Bronchial smooth muscle cell (primary cell): ENCODE measurements at places on chromosomes 7 and 10. TPM values are rescaled to one million over a fixed set of nuclear protein-coding genes. Genes with fewer than 3 reads are reported as not detected.

Gene GPR15LG
- not detected in 2 replicates for total RNA-seq

Gene HMX3
- 0.16 TPM in 1 of 2 replicates, not detected in the other for total RNA-seq

Gene FGFR2
- under 0.01 and 0.09 TPM in 2 replicates for total RNA-seq

Gene XRCC2
- total RNA-seq = 0.26 and 0.47 TPM in 2 replicates

Gene TIAL1
- total RNA-seq = 18.4 and 21.6 TPM in 2 replicates

Gene IMMP2L
- total RNA-seq = 14.3 and 16.2 TPM in 2 replicates

Gene EVX1
- total RNA-seq = not detected in 2 replicates

Gene ZMIZ1
- 12.5 and 12.6 TPM in 2 replicates for total RNA-seq

Gene GRB10
- total RNA-seq = 19.5 and 26.6 TPM in 2 replicates

Gene SYT15
- under 0.01 TPM in 2 replicates for total RNA-seq

Gene FMC1
- total RNA-seq = 13.7 and 18.9 TPM in 2 replicates

Gene SRI
- 82.4 and 110 TPM in 2 replicates for total RNA-seq

Gene CYP3A7
- 0.34 and 1.1 TPM in 2 replicates for total RNA-seq

Gene NDUFA5
- total RNA-seq = 49.2 and 54.5 TPM in 2 replicates

Gene FXYD4
- not detected in 2 replicates for total RNA-seq

Gene SEC31B
- total RNA-seq = 3.3 and 3.9 TPM in 2 replicates

Gene RPEL1
- total RNA-seq = under 0.01 TPM in 1 of 2 replicates, not detected in the other

Gene NUTM2B
- 0.16 and 0.52 TPM in 2 replicates for total RNA-seq

Gene LHFPL3
- total RNA-seq = not detected in 2 replicates

Gene NOM1
- 9.6 and 10.6 TPM in 2 replicates for total RNA-seq

Gene WIPF3
- total RNA-seq = under 0.01 TPM in 1 of 2 replicates, not detected in the other

Gene MEIG1
- total RNA-seq = 0.52 TPM in 1 of 2 replicates, not detected in the other

Gene DLX5
- total RNA-seq = not detected in 2 replicates

Gene MNX1
- not detected in 2 replicates for total RNA-seq

Gene MBL2
- not detected in 2 replicates for total RNA-seq

Gene PEX1
- 11.9 and 14.7 TPM in 2 replicates for total RNA-seq

Gene MYO3A
- not detected in 2 replicates for total RNA-seq

Gene CPA4
- 2.7 and 10.6 TPM in 2 replicates for total RNA-seq

Gene IFIT2
- 8.0 and 9.1 TPM in 2 replicates for total RNA-seq

Gene TFR2
- 0.26 TPM in 1 of 2 replicates, not detected in the other for total RNA-seq

Gene NUTM2E
- total RNA-seq = not detected in 2 replicates

Gene SEMA3E
- total RNA-seq = 0.79 and 11.0 TPM in 2 replicates

Gene STEAP1B
- total RNA-seq = 13.8 and 21.0 TPM in 2 replicates

Gene PLEKHS1
- total RNA-seq = not detected in 2 replicates

Gene MTERF1
- total RNA-seq = 8.5 and 8.6 TPM in 2 replicates

Gene IQUB
- total RNA-seq = 0.63 and 0.69 TPM in 2 replicates

Gene IFIT1B
- under 0.01 TPM in 1 of 2 replicates, not detected in the other for total RNA-seq

Gene DNAH11
- under 0.01 and 0.95 TPM in 2 replicates for total RNA-seq
